Stimulated activated CD4-positive, alpha-beta T cell treated with anti-CD3 and anti-CD28 coated beads, Interleukin-4, amount 100 ng/mL, for 1 hour (primary cell): ENCODE measurements at places on chromosomes 16 and 17.

- DNase-seq, result no peak
These were observed 49.7 kb downstream of the NTN1 start for GRCh38 chr17:9071016-9071415.

GRCh38 chr17:73301369-73301768 is 10.4 kb downstream of the CDC42EP4 start:
- no peak for DNase-seq

- DNase-seq, result no peak
These were observed 42.6 kb upstream of the CHMP6 start for GRCh38 chr17:80948976-80949450.

- DNase-seq, result no peak
These were observed 452.7 kb downstream of the WWOX start for GRCh38 chr16:78552106-78552675.

GRCh38 chr17:62717889-62718288 is 90.2 kb downstream of the MARCHF10 start:
- no peak for DNase-seq

DNA sequence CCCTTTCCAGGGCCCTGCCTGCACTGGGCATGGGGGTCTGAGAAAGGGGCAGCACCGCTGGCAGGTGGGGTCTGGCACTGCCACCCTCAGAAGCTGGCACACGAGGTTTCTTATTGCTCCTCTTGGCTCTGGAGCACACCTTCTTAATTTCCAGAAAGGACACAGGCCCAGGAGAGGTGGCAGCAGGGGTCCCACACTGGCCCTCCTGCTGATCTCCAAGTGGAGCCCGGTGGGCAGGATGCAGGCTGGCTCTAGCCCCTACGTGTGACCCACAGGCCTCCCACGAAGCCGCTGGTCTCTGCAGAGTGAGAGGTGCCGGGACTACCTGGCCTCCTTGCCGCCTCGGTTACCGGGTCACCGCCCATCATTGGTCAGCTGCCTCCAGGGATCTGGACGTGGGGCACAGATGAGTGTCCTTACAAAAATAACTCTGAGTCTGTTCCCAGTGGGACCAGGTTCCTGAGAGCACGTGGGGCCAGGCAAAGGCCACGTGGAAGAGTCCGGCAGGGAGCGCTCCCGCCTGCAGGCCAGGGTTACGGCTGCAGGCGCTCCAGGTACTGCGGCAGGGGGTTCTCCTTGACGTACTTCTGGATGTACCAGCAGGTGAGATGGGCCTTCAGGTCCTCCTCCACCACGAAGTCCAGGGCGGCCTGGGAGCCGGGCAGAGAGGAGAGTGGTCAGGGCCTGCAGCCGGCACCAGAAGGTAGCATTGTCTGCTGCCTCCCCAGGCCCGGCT is 10.3 kb downstream of the NATD1 start:
- no peak for DNase-seq

- no peak for DNase-seq
These were observed 7.1 kb downstream of the NTN1 start for GRCh38 chr17:9028202-9028987.

GRCh38 chr16:86495357-86495701 is 15.0 kb upstream of the FOXF1 start:
- no peak for DNase-seq

DNA sequence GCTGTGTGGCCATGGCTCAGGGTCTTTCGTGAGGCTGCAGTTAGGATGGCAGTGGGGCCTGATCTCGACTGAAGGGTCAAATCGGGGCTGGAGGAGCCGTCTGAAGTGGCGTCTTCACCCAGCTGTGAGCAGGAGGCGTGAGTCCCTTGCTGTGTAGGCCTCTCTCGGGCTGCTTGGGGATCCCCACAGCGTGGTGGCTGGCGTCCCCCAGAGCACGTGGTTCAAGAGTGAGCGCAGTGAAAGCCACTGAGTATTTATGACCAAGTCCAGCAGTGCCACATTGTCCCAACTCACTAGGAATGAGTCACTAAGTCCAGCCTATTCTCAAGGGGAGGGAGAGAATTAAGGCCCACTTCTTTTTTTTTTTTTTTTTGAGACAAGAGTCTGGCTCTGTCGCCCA is 11.7 kb upstream of the TCF25 start:
- DNase-seq, result no peak

GRCh38 chr17:7141824-7142223 is 27.2 kb upstream of the ASGR2 start:
- DNase-seq, result no peak

- peak; percentile 62 for DNase-seq
These were observed 19.1 kb downstream of the OSBPL7 start for GRCh38 chr17:47802341-47803022.

- no peak for DNase-seq
These were observed 10.9 kb downstream of the HDAC5 start for GRCh38 chr17:44112284-44113280.

DNA sequence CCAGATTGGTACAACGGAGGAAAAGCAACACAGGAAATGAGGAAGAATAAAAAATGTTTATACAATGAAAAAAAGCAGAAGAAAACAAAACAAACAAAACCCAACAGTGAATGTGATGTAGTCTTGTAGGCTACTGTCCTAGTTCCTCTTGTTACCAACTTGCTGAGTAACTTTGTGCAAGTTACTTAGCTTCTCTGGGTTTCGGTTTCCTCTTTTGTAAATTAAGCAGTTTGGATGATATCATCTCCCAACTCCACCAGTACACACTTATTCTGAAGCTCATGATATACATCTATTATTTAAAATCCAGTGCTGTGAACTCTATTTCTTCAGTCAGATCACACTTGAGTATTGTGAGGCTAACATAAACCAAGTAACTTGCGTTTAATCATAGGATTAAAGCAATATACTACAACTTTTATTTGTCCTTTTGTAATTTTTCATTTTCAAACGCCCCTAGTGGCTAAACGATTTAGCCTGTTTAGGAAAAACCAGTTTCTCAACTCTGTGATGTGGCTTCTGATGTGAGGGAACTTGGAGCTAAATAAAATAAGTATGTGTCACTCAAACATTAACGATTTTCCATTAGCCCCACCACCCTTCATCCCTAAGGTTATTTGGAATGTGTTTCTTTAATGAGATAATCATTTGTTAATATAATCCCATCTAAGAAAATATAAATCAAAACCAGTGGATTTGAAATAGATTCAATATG is 1.4 kb upstream of the UNK start:
- no peak for DNase-seq

DNA sequence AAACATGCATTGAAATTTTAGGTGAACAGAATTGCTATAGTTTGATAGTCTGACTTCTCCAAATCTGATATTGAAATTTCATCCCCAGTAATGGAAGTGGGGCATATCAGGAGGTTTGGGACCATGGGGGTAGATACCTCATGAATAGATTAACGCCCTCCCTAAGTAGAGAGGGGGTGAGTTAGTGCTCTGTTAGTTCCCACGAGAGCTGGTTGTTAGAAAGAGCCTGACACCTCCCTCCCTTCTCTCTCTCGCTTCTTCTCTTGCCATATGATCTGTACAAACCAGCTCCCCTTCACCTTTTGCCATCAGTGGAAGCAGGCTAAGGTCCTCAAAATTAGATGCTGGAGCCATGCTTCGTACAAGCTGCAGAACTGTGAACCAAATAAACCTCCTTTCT is 78.8 kb downstream of the BRIP1 start:
- DNase-seq, result no peak

DNA sequence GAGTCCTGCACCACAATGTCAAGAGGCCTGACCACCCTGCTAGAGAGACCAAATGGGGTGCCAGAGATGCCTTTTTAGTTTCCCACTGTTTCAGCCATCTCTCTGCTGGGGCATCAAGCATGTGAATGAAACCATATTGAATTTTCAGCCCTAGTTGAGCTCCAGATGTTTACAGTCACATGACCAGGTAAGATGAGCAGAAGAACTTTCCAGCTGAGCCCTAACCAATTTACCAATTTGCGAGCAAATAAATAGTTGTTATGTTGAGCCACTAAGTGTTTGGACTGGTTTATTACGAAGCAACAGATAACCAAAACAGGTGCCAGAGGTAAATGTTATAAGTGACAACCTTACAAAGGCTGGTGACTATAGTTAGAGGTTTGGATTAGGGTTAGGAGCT is 209.1 kb upstream of the CCL2 start:
- DNase-seq, result no peak

DNA sequence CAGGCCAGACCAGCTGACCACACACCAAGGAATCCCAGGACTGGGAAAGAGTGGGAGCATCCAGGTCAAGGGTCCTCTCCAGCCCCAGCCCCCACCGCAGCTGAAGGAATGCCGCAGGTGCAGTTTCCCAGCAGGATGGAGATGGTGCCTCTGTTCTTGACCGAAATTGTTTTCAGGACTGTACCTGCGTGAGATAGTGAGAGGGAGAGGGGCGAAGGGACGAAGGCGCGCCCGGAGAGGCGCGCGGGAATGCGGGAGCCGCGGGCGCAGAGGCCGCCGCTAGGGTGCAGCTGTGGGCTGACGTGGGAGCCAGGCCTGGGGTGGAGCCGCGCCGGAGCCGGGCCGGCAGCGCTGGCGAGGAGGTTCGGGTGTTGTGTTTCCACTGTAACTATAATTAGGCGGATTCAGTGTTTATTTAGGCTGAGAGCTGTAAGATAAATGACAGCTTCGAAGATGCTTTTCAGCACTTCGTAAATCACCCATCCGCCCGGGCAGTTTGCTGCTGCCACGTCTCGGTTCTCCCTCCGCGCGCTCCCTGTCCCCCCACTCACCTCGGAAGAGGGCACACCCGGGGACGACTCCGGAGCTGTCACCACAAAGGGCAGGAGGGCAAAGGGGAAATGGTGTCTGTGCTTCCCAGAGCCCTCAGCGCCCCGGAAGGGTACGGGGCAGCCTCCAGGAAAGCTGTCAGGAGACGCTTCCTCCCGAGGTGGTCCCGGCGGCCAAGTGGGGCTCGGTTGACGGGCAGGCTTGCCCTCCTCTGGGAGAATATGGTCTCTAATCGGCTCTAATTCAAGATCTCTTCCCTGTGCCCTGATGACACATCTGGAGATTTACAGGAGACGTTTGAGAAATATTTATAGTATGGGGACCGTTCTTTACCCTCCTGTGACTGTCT is 38.2 kb downstream of the HOXB1 start:
- DNase-seq, result peak; percentile 74

DNA sequence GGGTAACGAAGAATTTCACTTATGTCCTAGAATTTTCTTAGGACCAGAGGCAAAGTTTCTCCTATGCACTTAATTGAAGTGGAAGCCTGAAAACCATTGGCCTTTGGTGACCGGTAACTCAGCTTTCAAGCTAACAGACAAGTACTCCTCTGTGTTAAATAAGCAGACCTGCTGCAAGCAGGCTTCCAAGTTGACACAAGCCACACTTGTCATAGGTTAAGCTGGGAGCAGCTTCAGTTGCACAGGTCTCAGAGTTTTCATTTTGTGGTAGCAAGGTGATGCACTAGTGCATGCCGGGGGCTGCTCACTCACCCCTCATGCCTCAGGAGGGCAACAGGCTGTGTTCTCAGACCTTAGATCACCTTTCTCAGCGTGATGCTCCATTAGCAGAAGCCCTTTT is 399.9 kb downstream of the UTP18 start:
- DNase-seq, result no peak

DNA sequence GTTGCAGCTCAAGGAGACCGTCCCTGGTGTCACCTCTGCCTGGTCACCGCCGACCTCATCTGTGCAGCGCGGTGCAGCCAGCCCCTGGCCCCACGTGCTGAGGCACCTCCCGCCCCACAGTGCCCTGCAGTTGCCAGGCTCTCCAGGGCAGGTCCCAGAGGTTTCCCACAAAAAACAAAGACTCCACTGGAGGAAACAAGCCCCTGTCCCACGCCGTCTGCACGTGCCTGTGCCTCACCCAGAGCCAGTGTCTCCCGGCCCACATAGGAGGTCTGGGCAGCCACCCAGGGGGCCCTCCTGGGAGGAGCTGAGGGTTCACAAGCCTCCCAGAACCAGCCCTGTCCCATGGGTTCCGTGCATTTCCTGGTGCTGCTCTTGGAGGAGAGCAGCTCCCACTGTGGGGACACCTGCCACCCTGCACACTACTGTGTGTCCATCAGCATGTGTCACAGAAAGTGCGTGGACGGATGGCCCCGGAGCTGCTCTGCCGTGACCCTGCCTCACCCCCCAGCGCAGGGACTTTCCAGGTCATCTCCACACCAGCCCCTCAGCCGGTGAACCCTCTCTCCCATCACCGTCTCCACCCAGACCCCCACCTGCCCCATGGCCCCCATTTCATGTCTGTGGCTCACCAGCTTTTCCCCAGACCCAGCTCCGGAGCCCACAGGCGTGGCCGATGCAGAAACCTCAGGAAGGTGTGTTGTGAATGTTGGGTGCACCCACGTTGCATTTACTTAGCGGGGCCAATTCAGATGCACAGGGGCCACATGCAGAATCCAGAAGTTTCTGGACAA is 17.0 kb upstream of the CDH15 start:
- DNase-seq, result no peak

GRCh38 chr16:9630985-9631384 is 539.5 kb downstream of the HAPSTR1 start:
- DNase-seq, result no peak

DNA sequence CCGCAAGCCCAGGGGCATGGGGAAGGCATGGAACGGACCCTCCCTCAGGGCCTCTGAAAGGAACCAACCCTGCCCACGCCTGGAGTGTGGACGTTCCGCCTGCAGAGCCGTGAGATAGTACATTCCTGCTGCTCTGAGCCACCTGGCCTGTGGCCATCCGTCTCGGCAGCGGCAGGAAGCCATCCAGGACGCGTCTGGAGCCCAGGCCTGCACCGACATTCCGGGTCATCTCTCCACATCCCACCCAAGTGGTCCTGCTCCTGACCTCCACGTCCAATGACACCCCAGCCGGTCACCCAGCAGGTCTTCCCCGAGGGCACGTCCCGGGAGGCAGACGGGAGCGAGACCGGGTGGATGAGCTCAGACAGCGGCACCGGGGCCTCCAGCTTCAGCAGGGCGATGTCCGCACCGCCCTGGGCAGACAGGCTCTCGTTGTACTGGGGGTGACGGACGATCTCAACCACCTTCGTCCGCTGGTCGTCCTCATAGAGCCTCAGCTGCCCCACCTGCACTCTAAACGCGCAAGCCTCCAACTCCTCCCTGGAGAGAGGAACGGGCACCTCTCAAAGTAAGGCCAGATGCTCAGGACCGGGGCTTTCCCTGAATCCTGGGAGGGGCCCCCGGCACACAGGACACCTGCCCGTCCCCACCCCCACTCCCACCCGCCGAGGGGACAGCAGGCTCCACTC is 21.3 kb upstream of the UBE2I start:
- no peak for DNase-seq

GRCh38 chr16:89620406-89620841 is 7.0 kb downstream of the DPEP1 start:
- DNase-seq, result no peak

GRCh38 chr16:10619271-10619849 is 39.0 kb upstream of the EMP2 start:
- peak; percentile 6 for DNase-seq

- no peak for DNase-seq
These were observed 10.1 kb upstream of the COG1 start for GRCh38 chr17:73182616-73183310.

DNA sequence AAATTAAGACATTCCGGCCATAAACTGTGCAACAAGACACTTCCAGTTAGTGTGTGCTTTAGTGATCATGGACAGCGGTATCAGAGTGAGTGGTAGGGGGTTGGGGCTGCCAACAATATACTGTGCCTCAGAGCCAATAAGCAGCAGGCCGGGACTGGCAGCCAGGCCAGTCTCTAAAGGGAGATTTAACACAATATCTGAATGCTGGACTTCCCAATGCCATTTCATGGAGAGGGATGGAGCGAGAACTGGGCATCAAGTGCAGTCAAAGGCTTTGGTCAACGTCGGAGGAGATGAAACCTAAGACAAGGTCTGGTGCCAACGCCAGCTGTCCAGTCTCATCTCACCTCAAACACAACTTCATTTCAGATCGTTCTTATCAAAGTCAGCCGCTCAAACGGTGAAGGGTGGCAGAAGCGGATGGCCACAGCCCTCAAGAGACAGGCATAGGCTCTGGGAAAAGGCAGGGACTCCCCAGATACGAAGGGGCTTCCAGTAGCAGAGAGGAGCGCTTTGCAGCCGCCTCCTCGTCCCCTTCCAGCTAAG is 935 bp downstream of the USP32 start:
- peak; percentile 13 for DNase-seq
